Activated naive CD4-positive, alpha-beta T cell treated with Interleukin-2 at 50 U/mL for 16 hours (primary cell): ENCODE measurements at places on chromosomes 1 and 21.
A peak's percentile ranks its signal among the peaks of the same experiment; 100 is the strongest.

- no peak for DNase-seq
Measured at GRCh38 chr1:23210351-23210785, 6.9 kb downstream of the HTR1D start.

DNA sequence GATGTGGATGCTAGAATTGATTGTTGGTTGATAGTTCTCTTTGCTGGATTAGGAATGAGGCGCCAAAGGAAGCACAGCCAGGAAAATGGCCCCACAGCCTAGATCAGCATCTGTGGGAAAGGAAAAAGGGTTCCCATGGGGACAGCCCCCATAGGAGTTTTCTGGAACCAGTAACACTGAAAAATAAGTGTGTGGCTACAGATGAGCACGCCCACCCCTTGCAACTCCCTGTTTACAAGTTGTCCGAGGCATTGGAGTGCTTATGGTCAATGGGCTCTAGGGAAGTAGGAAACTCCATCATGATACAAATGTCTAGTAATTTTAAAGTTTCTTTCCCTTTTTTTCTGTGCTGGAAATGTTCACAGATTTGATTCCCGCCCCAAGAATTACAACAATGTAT lies 23.8 kb upstream of the UBE2U start:
- DNase-seq: no peak

DNA sequence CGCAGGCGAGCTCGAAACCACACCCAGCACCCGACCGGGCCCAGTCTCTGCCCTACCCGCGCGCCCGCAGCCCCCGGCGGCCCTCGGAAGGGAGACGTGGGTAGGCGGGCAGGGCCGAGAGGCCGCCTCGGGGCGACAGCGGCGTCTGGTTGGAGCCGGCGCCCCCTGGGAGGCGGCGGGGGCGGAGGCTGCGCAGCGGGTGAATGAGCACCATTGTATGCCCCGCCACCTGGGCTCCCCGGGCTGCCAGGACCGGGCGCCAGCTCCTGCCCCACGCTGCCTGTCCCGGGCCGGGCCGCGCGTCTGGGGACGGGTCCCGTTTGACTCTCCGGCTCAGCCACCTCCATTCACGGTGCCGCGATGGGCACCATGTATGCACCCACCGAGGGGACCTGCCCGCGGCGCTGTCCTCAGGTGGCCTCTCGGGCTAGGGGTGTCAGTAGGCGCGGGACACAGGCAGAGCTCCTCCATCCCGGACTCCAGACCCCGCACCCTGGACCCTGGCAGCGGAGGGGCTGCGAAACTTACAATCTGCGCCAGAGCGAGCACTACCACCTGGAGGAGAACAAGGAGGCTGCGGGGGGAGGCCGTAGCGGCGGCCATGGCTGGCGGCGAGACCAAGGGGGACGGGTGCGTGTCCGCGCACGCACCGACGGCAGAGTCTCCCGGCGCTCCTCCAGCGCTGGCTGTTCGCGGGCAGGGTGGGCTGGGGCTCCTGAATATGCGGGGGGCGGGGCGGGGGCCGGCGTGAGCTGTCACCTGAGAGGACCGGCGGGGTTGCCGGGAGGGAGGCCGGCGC lies at the start of gene COL9A2:
Gene COL9A2, minus strand, starts transcription at position 692 of the 799 bp plus-strand sequence. Its CDS starts 89 bp downstream, at position 603.
- peak; percentile 66 for DNase-seq

GRCh38 chr1:152546704-152547103 lies 19.9 kb downstream of the LCE3E start:
- no peak for DNase-seq

DNA sequence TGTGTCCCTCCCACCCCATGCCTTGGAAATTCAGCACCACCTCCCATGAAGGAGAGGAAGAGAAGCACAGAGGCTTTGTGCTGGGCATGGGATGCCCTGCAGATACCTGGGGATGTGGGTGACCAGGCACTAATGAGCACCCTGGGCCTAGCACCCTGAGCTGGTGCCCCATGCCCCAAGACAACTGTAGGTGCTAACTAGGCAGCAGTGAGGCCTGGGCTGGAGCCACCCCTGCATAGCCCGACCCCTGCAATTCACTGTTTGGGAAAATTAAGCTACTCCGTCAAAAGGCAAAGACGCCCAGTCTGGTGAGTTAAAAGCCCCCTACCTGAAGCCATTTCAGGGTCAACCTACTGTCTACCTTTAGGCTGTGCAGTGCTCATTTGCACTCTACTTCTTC lies 5.4 kb downstream of the KCNA2 start:
- no peak for DNase-seq

DNA sequence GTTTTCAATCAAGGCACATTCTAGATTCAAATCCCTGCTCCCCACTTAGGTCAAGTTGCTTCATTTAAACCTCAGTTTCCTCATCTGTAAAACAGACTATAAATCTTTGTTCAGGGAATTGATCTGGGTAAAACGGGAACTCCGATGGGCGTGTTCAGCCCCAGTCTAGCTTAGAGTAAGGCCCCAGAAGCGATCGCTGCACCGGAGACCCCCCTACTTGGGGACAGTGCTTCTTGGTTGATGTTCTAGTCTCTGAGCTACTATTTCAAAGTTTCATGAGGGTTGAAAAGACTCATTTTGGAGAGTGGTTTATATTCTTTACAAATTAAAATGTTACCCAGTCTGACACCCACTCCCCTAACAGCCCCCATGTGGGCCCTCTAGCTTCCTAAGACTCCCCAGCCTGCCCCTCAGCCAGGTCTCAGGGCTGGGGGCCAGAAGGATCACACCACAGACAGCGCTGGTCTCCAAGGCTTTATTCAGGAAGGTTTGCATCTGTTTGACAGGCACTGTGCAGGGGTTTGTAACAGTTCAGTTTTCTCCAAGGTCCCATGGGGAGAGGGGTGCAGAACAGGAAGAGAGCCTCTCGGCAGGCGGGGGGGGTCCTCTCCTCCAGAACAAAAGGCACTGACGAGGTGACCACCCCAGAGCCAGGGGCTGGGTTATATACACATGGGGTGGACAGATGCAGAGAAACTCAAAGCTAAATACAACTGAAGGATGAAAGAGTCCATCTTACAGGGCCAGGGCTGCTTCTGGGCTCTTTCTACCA lies 82.9 kb downstream of the STUM start:
- peak; percentile 1 for DNase-seq

- no peak for DNase-seq
Measured at GRCh38 chr21:44370786-44371410, 17.5 kb downstream of the TRPM2 start.

DNA sequence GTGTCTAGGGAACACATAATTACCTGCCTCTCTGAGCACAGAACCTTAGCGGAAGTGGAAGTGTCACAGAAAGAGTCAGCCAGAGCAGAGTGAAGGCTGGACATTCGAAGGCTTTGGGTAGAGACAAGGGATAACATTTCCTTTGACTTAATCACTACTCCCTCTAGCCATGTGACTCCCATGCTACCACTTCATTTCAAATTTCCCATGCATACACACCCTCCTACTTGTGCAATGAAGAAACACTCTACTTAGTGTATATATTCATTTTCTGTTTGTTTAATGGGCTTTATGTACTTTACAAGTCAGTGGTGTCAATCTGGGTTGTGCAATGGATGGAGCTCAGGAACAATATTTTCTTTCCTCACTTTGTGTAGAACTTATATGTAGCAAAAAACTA lies 6.9 kb downstream of the ANKRD35 start:
- no peak for DNase-seq

DNA sequence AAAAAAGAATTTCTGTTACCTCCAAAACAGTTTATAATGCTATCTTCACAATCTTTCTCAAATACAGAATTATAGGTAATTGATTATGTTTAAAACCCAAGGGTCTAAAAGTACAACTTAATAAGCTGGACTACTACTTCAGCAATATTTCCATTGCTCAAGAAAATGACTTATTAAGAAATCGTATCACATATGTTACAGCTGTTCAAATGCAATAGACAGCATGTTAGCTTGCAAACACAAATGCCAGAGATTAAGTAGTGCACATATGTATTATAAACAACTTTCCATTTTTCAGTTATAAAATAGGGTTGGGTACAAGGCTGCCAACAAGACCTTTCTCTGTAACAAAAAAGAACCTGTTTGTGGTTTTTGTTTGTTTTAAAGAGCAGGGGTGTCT lies 211.0 kb upstream of the DMRTA2 start:
- DNase-seq: no peak

DNA sequence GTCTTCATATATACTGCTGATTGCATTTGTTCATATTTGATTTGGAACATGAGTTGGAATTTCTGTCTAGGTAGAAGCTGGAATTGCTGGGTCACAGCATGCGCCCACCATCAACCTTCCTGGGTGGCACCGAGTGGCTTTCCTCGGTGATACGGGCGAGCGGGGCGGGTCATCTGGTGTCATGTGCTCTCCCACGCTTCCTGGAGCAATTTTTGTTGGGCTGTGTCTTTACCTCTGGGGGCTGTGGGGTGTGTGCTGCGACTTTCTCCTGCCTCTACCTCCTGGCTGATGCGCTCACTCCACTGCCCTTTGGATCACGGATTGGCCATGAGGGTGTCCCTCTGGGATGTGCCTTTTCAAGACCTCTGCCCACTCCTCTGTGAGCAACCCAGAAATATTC lies 108.7 kb upstream of the COL6A1 start:
- DNase-seq: no peak

GRCh38 chr1:29849038-29849750 lies 612.9 kb downstream of the PTPRU start:
- peak; percentile 21 for DNase-seq

- no peak for DNase-seq
Measured at GRCh38 chr1:39415553-39415952, 75.9 kb upstream of the BMP8A start.

DNA sequence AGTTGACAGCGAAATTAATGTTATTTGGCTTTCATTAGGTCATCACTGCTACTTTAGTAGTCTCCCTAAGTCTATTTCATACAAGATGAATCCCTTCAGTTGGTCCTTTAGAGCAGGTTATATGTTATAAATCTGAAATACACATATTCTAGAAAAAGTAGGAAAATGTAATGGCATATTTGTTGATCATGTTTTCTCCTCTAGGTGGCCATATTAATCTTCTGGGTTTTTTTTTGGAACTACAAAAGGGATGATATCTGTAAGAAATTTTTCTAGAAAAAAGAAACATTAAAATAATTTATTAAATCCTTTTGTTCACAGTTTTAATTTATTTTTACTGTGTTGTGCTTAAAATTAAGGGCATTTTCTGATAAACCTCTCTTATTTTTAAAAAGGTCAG lies 87.9 kb downstream of the SYT14 start:
- no peak for DNase-seq

DNA sequence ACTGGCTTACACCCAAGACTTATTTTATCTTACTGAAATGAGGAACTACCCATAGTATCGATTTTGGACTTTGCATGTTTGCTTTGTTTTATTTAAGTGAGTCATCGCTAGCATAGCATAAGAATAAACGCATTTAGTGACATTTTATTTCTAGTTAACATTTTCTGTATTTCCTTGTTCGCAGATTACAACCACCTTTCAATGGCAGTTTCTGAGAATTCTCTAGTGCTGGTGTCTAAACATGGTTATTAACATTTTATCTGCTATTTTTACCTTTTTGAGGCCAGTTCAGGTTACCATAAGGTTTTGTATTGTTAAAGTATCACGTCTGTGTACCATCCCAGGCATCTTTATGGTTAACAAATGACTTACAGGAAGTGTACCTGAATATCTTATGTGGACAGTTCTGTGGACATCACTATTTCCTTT lies 24.5 kb downstream of the EEIG2 start:
- DNase-seq: no peak

- DNase-seq: no peak
Measured at GRCh38 chr21:33869873-33870272, 45.7 kb downstream of the ATP5PO start.

GRCh38 chr21:40796464-40796863 lies 50.5 kb downstream of the DSCAM start:
- no peak for DNase-seq

DNA sequence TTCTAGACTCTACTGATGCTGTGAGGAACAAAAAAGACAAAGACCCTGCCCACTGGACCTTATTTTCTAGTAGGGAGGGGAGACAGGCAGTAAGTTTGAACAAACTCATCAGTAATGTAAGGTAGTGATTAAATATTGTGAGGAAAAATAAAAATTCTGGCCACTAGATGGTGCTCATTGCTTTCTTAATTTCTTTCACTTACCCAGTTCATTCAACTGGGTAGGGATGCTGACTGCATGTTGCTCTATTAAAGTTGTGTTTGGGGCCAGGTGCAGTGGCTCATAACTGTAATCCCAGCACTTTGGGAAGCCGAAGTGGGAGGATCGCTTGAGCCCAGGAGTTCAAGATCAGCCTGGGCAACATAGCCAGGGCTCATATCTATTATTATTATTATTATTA lies 6.3 kb upstream of the KYAT3 start:
- no peak for DNase-seq

DNA sequence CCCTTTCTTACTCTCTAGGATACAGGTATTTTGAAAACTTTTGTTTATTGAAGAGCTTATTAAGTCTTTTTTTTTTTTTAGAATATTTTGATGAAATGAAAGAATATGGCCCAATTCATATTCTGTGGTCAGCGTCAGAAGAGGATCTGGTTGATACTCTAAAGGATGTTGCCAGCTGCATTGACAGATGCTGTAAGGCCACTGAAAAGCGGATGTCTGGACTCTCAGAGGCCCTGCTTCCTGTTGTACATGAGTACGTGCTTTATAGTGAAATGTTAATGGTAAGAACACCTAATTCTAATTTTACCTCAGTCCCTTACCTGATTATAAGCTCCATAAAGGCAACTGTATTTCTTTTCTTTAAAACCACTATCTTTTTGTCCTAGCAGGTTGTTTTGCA lies 37.1 kb downstream of the SNX7 start:
- no peak for DNase-seq

- no peak for DNase-seq
Measured at GRCh38 chr1:47766832-47767740, 230.1 kb downstream of the TRABD2B start.

GRCh38 chr1:151282883-151283725 lies 1.0 kb downstream of the ZNF687 start:
- DNase-seq: peak; percentile 27

- DNase-seq: no peak
Measured at GRCh38 chr1:41344708-41345159, 16.5 kb upstream of the FOXO6 start.

GRCh38 chr1:15123270-15123669 lies 30.3 kb upstream of the TMEM51 start:
- DNase-seq: no peak

- no peak for DNase-seq
Measured at GRCh38 chr1:246572785-246573184, 6.5 kb downstream of the CNST start.

GRCh38 chr1:18409609-18410237 lies 71.0 kb upstream of the KLHDC7A start:
- no peak for DNase-seq

GRCh38 chr1:152394151-152394550 lies 19.9 kb downstream of the CRNN start:
- no peak for DNase-seq
